Hematopoietic multipotent progenitor cell treated with erythropoietin and hydrocortisone succinate and interleukin-3 and kit ligand, for 4 days (in vitro differentiated cells): ENCODE measurements at places on chromosomes 12 and 14.
A peak's percentile ranks its signal among the peaks of the same experiment; 100 is the strongest.

DNA sequence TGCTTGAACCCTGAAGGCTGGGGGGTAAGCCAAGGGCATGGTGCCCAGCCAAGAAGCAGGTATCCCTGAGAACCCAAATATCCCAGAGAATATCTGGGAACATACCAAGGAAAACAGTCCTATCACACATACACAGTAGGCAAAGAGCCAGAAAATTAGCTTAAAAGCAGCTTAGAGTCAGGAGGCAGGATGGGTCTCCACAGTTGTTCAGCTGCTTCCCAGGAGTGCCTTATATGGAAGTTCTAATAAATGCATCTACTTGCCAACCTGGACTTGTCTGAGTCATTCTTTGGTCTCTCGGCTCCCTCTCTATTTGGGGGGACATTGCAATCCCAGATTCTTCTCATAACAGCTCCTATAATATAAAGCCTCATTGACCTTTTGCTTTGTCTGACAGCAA lies 9.0 kb upstream of the GPR135 start:
- no peak for DNase-seq

- DNase-seq, result no peak
Observed at GRCh38 chr14:71728386-71728785, 203.8 kb upstream of the RGS6 start.

GRCh38 chr12:70890895-70891832 lies 29.4 kb downstream of the PTPRR start:
- no peak for DNase-seq

DNA sequence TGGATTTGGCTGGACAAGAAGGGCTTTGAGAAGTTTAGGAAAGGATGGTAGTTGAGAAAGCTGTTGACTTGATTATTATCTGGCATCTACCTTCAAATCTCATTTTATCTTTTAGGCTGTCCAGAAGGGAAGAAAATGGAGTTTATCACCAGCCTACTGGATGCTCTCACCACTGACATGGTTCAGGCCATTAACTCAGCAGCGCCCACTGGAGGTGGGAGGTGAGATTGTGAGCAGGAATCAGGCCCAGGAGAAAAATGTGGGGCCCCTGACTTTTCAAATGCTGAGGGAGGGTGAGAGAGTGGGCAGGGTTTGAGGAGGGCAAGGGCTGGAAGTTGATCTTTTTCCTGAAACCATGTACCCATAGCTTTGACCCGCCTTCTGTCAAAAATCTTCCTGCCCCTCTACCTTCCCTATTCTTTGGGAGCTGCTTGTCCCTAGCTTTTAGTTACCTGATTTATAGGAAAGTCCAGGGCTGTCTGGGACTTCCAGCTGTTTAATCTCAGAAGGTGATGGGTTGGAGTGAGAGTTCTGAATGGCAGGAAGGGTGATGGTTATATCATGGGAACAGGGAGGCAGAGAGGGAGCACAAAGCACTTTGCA lies 134.2 kb downstream of the SMOC1 start:
- DNase-seq, result peak; percentile 61

- no peak for DNase-seq
Observed at GRCh38 chr14:25607192-25607591, 557.2 kb upstream of the STXBP6 start.

GRCh38 chr14:100156776-100157175 lies 2.7 kb downstream of the DEGS2 start:
- no peak for DNase-seq

GRCh38 chr12:99915251-99916082 lies 69.3 kb downstream of the ANKS1B start:
- no peak for DNase-seq

- DNase-seq, result peak; percentile 75
Observed at GRCh38 chr12:108768591-108769500, 37.5 kb upstream of the CORO1C start.

DNA sequence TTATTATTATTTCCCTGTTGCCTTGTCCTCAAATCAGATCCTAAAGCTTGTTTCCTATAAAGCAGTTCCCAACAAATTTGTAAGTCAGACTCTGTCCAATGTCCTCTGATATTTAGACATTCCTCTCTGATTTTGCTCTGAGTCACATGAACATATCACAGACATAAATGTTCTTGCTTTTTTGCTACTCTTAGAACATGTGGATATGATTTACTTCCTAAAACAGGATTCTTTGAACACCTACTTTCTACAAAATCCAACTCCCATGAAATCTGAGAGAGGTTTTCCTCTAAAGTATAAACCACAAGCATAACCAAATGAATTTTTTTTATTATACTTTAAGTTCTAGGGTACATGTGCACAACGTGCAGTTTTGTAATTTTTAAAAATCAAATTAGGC lies 181.3 kb upstream of the SLC38A2 start:
- DNase-seq, result no peak

DNA sequence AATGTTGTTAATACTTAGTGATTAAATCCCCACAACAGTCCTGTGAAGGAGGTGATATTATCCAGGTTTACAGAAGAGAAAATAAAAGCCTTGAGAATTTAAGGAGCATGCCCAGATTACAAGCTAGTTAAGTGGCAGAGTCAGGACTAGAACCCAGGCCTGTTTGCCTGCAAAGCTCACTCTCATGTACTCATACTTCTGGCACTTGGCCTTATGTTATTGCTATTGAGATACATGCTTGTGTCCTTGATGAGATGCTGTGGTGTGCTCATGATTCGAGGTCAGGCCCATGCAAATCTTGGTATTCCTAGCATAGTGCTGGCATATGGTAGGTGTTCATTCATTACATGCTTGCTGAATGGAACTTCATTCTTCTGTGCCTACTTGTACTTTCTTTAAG lies 7.6 kb upstream of the EID3 start:
- DNase-seq, result no peak

- DNase-seq, result peak; percentile 77
Observed at GRCh38 chr12:42482748-42483520, 106.6 kb downstream of the PRICKLE1 start.

GRCh38 chr14:99440278-99440677 lies 40.4 kb downstream of the SETD3 start:
- DNase-seq, result no peak

DNA sequence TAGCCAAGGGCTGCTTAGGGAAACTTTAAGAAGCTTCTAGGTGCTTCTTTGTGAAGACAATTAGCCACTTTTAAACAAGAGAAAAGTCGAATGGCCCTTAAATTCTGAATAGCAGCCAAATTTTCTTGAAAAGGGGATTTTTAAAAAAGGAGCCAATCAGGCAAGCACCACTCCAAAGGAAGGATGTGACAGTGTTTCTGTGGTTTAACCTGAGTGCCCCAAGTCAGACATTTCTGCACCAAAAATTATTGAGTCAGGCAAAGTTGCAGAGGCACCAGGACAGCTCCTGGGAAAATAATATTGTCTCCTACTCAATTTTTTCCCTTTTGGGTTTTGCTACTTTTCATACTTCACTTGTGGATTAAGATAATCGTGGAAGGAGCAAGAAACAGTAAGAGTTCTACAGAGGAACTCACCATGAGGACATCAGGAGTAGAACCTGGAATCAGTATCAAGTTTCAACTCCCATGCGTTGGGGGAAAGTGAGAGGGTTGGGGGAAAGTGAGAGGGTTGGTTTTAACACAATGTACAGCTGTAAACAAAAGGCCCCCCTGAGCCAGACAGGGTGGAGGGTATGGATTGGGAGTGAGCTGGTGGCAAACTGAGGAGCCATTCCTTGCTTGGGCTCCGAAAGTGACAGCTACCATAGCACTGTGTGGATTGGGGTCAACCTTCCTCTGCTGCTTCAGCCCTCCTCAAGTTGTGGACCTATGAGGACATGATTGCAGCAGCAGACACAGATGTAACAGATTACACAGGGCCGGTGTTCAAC lies 90.8 kb downstream of the SLC38A1 start:
- no peak for DNase-seq

DNA sequence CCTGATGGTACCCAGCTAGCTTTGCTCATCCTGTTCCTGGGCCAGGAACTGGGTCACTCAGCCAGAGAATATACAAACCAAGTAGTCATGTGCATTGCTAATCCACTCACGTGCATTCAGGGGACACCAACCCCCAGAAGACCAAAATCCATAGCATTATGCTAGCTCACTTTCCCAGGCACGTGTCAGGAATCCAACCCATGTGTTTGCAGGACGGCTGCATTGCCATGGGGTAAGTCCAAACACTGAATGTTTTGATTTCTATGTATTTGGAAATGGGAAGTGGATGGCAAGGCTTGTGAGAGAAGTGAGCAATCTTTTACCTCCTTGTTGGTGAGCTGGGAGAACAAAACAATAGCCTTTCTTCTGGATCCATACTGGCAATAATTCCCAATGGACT lies 87.1 kb upstream of the FOXN3 start:
- DNase-seq, result no peak

GRCh38 chr12:50598321-50598862 lies 93.6 kb downstream of the DIP2B start:
- DNase-seq, result no peak

DNA sequence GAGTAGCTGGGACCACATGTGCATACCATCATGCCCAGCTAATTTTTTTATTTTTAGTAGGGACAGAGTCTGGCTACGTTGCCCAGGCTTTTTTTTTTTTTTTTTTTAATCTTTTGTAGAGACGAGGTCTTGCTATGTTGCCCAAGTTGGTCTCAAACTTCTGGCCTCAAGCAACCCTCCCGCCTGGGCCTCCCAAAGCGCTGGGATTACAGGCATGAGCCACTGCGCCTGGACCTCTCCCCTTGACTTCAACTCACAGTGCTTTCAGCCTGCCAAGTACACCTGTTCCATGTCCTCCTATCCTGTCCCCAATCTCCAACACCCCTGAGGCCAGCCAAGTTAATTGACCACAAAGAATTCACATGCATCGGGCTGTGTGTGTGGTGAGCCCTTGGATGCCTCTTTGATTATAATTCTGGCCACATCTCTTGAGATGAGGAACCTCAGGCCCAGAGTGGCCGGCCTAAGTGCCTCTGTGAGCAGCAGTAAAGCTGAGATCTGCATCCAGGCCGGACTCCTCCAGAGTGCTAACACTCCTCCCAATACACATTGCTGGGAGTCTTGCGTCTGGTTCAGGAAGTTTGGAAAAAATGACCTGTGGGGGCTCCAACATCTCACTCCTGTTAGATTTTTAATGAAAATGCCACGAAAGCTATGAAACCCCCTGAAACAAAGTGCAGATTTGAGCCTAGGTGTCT lies 6.8 kb downstream of the RAB35 start:
- no peak for DNase-seq

DNA sequence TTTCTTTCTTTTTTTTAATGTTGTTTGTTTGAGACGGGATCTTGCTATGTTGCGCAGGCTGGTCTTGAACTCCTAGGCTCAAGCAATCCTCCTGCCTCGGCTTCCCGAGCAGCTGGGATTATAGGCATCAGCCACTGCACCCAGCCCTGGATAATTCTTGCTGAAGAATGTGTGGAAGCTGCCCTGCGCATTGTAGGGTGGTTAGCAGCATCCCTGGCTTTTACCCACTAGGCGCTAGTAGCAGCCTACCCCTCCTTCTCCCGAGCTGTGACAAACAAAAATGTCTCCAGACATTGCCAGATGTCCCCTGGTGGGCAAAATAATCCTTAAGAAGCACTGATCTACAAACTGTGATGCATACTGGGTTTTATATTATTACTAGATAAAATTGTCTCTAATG lies 6.6 kb downstream of the DCAF4 start:
- DNase-seq, result no peak

- no peak for DNase-seq
Observed at GRCh38 chr12:70880744-70881143, 39.8 kb downstream of the PTPRR start.

GRCh38 chr12:65526311-65526710 lies 247.8 kb downstream of the MSRB3 start:
- no peak for DNase-seq

- DNase-seq, result no peak
Observed at GRCh38 chr12:43151441-43151981, 400.5 kb downstream of the ADAMTS20 start.

- DNase-seq, result no peak
Observed at GRCh38 chr12:43807386-43807785, 1.3 kb upstream of the TWF1 start.

- DNase-seq, result no peak
Observed at GRCh38 chr14:104120281-104120741, 18.1 kb upstream of the KIF26A start.

DNA sequence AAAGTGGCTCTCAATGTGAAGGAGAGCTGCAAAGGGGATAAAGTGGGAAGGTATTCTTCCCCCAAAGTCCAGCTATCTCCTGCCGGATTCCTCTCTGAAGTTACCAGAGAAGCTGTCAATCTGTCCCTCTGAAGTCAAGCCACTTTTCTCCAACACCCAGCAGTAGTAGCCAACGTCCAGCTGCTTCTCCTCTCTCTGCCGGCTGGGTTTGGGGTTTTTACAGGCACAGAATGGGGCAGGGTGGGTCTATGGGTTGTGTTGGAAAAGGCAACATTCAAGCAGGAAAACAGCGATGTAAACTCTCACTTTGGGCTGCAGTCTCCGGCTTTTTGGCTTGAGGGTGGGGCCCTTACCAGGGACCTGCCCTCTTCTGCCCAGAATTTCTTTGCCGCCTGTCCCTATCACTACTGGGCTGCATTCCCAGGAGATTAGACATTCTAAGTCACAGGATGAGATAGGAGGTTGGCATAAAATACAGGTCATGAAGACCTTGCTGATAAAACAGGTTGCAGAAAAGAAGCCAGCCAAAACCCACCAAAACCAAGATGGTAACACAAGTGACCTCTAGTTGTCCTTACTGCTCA lies 16.3 kb downstream of the CAPZA3 start:
- DNase-seq, result no peak

GRCh38 chr12:48119834-48120195 lies 651 bp downstream of the PFKM start:
- no peak for DNase-seq

GRCh38 chr12:28216016-28216415 lies 25.8 kb downstream of the CCDC91 start:
- DNase-seq, result no peak

GRCh38 chr14:24067133-24068082 lies 4.0 kb upstream of the CPNE6 start:
- no peak for DNase-seq

- peak; percentile 26 for DNase-seq
Observed at GRCh38 chr14:26138764-26139445, 458.9 kb downstream of the NOVA1 start.

DNA sequence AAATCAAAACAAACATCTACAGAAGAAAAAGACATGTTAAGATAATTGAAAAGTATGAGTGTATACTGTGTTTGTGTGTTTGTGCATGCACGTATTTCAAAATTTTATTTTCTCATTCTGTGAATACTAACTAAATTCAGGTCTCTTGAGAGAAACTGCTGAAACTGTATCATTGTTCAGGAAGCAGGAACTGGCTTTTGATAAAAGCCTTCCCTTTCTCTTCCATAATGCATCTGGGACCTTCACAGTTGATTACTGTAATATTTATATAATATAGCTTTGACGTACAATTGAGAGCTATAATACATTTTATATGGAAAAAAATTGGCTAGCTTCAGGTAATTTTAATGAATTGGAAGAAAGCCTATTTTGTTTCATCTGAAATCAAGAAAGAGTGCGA lies 993.5 kb downstream of the SLC6A15 start:
- no peak for DNase-seq

GRCh38 chr12:49515266-49515665 lies 23.6 kb upstream of the KCNH3 start:
- no peak for DNase-seq

DNA sequence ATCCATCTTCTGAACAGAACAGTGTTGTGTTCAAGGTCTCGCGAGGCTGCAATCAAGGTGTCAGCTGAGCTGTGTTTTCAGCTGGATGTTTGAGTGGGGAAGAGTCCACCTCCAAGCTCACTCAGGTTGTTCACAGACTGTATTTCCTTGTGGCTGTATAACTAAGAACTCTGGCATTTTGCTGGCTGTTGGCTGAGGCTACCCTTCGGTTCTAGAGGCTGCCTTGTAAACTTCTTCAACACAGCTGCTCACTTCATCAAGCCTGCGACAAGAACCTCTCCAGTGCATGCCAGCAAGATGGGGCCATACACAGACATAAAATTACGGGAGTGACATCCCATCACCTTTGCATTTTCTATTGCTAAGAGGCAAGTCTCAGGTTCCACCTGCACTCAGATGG lies 12.7 kb downstream of the FOS start:
- DNase-seq, result no peak
